Frontal cortex (tissue), 4 donors: ENCODE measurements at places on chromosomes 11 and 22.

GRCh38 chr11:47944632-47945031 is 35.7 kb upstream of the PTPRJ start:
- no peak for DNase-seq

GRCh38 chr11:117475716-117476530 is 148.3 kb downstream of the CEP164 start:
- DNase-seq: no peak

- DNase-seq: no peak
These were observed 20.9 kb downstream of the RNH1 start for GRCh38 chr11:486189-486588.

DNA sequence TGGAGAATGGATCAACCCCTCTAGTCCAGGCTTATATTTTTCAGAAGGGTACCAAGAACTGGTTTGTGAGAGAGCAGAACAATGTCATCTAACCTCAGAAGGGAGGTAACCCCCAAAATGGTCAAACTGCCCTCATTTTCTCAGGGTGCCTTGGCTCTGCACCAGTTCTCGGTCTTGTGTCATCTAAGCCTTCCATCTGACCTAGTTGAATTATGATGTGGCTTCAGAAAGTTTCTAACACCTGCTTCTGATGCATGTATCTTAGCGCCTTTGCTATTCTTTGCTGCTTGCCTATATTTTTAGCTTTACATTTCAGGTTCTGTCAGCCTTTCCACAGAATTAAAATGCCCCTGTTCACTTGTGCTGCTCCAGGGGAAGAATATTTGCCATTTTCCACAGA is 91.7 kb upstream of the E2F8 start:
- DNase-seq: no peak

DNA sequence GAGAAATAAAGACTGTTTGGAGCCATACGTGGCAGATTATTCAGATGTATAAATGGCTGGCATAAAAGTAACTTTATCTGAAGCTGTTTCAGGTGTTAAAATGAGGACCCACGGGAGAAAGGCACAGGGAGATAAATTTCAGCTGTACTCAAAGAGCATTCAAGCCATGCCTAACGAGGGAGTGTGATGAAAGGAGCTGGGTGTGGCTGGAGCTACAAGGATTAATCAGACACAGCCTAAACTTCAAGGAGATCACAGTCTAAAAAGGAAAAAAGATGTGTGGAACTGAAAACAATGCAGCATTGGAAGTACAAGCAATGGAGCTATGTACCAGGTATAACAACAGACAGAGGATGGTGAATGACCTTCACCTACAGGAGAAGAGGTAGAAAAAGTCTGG is 120.8 kb upstream of the APOA1 start:
- DNase-seq: no peak

DNA sequence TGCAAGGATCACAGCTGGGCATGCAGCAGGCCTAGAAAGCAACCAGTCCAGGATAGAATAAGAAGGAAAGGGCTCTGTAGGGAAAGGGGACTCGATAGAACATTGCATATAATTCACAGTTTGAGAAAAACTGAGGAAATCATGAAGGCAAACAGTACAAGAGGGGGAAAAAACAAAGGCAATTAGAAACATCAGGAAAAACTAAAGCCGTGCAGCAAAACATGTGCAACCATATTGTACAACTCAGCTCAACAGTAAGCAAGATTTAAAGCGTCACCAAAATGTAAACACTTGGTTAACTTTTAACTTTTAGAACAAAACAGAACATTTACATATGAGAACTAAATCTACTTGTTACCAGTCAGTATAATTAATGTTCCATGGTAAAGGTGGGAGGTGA is 8.5 kb downstream of the APOL3 start:
- no peak for DNase-seq

- DNase-seq: no peak
These were observed 1.8 kb downstream of the TBC1D22A start for GRCh38 chr22:46764140-46764680.

DNA sequence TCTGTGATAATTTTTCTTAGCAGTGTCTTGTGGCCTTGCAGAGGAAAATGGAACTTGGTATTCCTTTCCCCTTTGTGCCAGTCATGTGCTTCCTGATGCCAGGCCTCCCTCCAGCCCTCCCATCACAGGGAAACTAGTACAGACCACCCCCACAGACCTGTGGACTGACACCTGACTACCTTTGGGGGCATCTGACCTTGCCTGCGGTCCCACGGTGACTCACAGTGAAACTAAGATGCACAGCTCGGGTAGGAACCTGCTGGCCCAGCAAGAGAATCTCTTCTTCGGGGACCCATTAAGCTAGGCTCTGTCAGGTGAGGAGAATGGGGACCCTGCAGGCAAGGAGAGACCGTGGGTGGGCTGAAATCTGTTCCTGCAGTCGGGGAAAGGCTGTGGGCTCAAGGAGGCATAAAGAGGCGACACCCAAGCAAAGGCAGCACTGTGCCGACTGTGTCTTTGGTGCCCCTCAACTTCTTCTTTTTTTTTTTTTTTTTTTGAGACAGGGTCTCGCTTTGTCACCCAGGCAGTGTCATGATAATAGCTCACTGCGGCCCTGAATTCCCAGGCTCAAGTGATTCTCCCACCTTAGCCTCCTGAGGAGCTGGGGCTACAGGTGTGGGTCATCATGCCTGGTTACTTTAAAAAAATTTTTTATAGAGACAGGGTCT is 20.8 kb upstream of the PEX26 start:
- no peak for DNase-seq

DNA sequence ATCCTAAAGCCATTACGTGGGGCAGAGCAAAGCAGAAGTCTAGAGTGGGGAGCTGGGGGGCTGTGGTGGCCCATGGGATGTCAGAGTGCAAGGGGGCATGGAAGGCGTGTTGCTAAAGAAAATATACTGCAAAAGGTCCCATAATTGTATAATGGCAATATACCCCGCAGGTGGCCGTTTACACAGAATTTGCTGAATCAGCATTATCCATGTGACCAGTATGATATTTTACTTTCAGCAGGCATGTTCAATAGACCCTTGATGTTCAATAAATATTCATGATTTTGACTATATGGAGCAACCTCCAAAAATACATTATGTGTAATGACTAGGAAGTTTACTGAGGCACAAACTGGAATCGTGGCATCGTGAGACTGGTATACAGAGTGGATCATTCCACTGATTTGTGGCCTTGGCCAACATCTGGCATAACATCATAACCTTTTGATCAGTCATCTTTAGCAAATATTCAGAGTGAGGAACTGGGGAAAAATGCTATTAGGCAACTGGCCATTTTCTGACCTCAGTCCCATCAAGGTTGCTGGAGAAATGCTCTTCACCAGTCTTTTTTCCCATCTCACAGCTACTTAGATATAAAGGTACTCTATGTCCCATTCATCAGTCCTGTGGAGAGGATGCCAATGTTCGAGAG is 29.3 kb upstream of the PPP2R1B start:
- DNase-seq: no peak

- DNase-seq: no peak
These were observed 75.5 kb downstream of the MICAL2 start for GRCh38 chr11:12185914-12186313.

DNA sequence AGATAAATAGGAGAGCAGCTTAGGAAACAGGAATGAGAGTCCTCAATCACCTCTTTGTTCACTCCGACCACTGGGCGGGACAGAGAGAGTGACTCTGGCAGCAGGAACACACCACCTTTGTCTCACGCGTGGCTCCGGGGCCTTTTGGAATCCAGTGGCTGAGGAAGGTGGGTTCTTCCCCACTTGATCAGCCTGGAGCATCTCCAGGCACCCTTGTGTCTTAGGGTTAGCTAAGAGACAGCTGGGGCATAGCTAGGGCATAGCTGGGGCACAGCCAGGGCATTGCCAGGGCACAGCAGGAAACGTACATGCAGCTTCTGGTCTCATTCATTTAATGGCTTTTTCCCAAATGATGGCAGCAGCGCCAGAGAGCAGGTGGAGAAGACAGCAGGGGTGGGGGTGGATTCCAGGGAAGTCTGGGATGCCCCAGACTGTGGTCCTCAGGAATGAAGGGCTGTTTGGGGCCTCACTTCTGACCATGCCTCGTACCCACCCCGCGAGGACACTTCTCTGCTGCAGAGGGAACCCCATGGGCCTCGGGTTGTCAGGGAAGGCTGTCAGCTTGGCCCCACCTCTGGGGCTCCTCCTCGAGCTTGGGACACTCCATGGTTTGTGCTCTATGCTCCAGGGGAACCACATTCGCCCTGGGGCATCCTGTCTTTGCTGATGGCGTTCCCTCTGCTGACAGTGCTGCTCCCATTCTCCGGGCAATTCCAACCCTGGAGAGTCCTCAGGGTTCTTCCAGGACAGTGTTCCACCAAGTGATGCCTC is 30.4 kb upstream of the SHANK2 start:
- no peak for DNase-seq

DNA sequence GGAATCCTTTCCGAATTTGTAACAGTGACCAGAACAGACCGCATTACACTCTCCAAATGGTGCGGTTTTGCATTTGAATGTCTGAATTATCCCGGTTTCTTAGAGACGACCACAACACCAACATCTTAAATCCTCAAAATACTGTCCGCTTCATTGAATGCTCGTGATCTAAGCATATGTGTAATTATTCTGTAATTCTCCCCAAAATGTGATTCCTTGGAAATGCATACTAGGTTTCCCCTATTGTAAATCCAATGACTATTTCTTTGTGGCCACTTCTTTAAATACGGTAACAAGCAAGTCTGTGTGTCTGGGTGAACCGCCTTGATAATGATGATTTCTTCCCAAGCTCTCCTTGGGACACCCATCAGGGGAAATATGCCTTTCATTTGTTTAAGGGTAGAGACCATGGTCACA is 87.3 kb upstream of the DBX1 start:
- DNase-seq: no peak

GRCh38 chr11:116689413-116690127 is 83.2 kb downstream of the BUD13 start:
- no peak for DNase-seq

- DNase-seq: no peak
These were observed 13.6 kb upstream of the MTNR1B start for GRCh38 chr11:92955860-92956259.

DNA sequence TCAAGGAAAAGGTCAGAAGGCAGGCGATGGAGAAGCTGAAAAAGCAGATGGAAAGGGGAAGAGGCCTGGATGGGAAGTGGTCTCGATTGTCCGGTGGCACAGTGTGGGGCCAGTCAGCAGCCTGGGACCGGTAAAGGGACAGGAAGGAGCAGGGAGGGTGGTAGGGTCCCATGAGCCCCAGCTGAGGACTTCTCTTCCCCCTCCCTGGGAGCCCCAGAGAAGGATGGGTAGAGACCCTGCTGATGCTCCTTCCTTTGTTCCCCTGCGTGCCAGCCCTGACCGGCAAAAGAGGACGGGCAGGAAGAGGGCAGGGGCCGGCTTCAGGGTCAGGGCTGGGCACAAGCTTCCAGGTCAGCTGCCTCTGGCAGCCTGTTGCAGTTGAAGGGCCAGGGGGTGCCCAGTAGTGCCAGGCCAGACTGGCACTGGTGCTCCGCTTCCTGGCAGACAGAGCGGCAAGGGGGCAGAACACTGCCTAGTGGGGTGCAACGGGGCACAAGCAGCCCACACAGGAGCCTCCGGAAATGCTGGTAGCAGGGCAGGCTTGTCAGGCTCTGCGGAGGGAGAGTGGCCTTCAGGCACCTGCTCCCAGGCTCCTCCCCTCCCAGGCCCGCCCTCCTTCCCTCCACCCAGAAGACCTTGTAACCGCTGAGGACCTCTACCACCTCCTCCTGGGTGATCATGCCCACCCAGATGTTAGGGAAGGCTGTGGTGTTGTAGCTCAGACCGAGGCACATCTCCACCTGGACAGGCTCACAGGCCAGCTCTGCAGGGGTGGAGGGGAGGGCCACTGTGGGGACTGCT is 739 bp upstream of the C1QTNF5 start:
- DNase-seq: no peak

DNA sequence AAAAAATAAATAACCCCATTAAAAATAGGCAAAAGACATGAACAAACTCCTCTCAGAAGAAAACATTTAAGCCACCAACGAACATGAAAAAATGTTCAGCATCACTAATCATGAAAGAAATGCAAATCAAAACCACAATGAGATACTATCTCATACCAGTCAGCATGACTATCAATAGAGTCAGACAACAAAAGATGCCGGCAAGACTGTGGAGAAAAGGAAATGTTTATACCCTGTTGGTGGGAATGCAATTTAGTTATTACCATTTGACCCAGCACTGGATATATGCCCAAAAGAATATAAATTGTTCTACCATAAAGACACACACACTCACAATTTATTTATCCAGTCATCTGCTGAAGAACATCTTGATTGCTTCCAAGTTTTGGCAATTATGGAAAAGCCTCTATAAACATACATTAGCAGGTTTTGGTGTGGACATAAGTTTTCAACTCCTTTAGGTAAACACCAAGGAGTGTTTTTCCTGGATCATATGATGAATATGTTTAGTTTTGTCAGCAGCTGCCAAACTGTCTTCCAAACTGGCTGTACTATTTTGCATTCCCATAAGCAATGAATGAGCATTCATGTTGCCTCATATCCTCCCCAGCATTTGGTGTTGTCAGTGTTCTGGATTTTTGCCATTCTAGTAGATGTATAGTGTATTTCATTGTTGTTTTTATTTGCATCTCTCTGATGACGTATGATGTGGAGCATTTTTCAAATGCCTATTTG is 28.0 kb downstream of the OR8D1 start:
- no peak for DNase-seq

GRCh38 chr11:59601788-59602187 is 13.8 kb downstream of the OSBP start:
- DNase-seq: no peak

DNA sequence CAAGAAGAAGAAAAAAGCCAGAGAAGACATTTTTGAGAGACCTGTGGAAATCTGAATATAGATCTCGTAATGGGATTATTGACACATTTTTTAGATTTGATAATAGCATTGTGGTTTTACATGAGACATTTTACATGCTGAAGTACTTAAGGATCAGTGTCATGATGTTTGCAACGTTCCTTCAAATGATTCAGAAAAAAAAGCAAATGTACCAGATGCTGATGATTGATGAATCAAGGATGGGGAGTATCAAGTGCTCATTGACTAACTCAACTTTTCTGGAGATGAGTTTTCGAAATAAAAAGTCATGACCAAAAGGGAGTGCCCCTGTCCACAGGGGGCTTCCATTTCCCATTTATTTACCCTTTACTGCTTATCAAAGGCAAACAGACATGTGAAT is 207.0 kb upstream of the SORL1-AS1 start:
- no peak for DNase-seq

DNA sequence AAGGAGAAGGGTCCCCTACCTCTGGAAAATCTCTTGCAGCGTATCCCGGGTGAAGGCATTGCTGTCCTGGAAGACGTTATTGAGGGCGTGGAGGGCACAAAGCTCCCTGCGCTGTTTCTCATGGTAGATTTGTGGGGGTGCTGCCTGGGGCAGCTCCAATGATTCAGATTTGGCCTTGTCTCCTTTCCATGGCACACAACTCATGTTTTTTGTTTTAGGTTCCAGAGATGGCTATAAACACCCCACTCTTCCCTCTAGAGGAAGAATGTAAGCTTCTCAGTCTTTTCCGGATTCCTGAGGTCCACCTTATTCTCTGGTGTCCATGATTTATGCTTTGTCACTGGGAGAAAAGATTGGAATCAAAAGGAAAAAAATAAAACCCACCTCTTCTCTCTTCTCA is 959 bp downstream of the JOSD1 start:
- DNase-seq: no peak
